ENCODE measurements at places on chromosomes 1 and 21.

GRCh38 chr21:37842163-37842919 lies 73.9 kb downstream of the KCNJ6 start:
- DNase-seq, result no peak

DNA sequence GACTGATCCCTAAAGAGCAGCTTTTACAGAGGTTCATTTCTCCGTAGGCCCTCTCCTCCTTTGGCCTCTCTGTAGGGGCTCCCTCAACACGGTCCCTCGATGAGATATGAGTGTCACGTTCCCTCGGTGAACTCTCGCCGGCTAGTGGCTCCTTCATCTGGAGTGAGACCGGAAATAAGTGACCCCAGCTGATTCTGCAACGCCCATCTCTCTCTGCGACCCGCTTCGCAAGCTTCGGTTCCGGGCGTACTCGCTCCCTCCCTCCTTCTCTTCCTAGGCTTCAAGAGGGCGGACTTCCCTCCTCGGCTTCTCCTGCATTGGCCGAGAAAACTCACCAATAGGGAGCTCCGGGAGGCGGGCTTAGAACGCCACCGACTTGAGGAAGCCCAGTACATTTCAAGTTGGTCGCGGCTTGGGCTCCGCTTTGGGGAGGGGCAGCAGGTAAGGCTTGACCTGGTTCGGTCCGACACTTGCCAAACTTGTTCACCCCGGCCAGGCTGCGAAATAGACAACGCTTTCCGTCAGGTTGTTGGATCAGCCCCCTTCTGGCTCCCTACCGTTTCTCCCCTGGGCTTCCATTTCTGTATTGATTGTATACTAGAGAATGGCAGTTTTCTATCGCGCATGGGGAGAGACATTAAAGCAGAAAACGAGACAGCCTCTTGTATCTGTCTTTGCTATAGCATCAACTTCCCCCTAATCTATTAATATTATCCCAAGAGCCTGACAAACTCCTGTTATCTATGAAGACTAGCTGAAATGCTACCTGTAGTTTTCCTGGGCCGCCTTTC lies at the start of the genes ANKRD34A and POLR3GL:
ANKRD34A (minus strand) TSS at position 248 of the 791 bp plus-strand sequence. CDS start 2,816 bp downstream, outside the sequence.
POLR3GL (plus strand) TSS at position 363 of the 791 bp plus-strand sequence. CDS start 10,176 bp downstream, outside the sequence.
- DNase-seq, result peak; percentile 85

DNA sequence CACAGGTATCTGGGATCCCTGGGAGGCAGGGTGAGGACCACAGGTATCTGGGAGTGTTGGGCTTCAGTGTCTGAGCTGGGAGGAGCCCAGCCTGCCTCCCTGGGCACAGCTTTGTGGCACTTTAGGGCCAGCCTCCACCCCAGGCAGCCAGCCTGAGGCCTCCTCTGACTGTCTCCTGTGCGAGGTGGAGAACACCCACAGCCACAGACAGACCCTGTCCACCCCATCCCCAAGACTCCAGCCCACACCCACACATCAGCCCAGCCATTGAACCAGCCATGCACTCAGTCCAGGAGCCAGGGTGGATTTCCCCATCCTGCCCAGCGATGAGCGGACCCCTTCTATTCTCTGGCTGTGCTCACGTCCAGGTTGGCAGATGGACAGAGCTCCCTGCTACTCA lies 21.8 kb upstream of the TNFRSF1B start:
- DNase-seq, result no peak

DNA sequence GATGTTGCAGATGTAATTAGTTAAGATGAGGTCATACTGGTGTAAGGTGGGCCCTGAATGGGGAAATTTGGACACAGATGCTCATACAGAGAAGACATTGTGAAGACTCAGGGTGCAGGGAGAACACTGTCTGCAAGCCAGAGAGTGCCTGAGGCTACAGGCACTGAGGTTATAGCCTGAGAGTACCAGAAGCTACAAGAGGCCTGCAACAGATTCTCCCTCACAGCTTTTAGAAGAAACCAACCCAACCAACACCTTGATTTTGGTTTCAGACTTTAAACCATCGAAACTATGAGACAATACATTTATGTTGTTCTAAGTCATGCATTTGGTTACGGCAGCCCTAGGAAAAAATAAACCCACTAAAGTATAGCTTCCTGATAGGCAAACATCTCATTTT lies 321.7 kb upstream of the USP25 start:
- no peak for DNase-seq

DNA sequence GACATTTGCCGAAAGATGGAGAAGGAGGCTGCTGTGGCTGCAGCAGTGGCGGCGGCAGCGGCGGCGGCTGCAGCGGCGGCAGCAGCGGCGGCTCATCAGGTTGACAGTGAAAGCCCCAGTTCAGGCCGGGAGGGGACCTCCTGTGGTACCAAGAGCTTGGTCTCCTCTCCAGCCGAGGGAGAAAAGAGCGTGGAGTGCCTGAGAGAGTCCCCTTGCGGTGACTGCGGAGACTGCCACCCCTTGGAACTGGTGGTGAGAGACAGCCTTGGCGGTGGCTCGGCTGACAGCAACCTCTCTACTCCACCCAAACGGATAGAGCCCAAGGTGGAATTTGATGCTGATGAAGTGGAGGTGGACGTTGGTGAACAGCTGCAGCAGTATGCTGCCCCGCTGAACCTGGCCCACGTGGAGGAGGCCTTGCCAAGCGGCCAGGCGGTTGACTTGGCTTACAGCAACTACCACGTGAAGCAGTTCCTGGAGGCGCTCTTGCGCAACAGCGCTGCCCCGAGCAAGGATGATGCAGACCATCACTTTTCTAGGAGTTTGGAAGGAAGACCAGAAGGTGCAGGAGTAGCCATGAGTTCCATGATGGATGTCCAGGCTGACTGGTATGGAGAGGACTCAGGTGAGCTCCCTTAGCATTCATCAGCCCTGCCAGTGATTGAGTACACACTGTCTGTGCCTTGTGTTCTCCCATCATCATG lies 6.3 kb downstream of the ZBTB8B start:
- DNase-seq, result no peak

DNA sequence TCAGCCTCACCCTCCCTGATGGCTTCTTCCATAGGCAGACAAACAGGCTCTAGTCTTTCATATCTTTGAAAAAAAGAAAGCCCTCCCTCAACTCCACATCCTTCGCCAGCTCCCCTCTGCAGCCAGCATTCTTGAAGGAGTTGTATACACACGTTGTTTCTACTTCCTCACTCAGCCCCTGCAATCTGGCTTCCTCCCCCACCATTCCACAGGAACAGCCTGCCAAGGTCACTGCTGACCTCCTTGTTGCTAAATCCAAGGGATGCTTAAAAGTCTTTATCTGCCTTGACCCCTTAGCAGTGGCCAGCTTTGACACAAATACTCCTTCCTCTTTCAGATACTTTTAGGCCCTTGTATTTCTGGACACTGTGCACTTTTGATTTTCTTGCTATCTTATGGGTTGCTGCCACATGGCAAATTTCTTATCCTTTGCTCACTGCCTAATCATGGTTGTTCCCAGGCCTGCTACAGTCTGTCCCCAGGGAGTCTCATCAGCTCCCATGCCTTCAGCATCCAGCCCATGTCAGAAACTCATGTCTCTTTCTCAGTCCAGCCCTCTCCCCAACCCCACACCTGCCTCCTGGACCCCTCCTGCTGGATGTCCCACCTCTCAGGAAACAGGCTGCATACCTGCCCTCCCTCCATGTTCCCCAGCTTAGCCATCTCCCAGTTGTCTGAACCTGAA lies 8.3 kb downstream of the FAM229A start:
- DNase-seq, result no peak

DNA sequence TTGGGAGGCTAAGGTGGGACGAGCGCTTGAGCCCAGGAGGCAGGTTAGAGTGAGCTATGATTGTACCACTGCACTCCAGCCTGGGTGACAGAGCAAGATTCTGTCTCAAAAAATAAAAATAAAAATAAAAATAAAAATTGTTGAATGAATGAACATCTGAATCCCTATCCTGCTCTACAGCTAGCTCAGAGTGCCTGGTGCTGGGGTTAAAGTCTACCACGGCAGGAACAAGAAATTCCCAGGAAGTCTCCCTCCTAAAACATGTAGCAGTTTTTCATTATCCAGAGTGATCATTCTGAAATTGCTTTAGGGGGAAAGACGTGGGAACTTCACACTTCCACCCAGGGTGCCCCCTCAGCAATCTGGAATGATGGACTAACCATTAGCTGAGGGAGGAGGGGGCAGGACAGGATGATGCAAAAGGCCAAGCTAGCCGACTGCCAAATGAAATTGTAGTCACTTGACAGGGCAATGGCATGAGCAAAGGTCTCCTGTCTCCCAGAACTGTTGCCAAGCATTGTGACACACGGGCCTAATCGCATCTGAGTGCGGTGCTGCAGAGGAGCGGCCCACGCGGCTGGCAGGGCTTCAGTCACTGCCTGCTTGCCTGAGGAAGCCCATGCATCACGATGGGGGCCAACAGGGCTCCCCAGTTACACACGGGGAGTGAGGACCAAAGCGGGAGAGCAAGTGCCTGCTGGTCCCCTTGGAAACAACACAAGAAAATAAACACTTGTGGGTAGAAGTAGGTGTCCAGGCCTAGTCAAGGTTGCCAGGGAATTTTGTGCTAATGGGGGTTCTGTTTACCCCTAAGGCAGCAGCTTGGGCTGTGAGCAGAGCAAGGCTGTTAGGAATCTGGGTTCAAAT lies 85.7 kb downstream of the NENF start:
- DNase-seq, result no peak

- DNase-seq, result no peak
Measured at GRCh38 chr1:243974451-243975292, 76.4 kb upstream of the ZBTB18 start.

- DNase-seq, result no peak
Measured at GRCh38 chr1:2543543-2544092, 12.6 kb upstream of the TNFRSF14 start.

DNA sequence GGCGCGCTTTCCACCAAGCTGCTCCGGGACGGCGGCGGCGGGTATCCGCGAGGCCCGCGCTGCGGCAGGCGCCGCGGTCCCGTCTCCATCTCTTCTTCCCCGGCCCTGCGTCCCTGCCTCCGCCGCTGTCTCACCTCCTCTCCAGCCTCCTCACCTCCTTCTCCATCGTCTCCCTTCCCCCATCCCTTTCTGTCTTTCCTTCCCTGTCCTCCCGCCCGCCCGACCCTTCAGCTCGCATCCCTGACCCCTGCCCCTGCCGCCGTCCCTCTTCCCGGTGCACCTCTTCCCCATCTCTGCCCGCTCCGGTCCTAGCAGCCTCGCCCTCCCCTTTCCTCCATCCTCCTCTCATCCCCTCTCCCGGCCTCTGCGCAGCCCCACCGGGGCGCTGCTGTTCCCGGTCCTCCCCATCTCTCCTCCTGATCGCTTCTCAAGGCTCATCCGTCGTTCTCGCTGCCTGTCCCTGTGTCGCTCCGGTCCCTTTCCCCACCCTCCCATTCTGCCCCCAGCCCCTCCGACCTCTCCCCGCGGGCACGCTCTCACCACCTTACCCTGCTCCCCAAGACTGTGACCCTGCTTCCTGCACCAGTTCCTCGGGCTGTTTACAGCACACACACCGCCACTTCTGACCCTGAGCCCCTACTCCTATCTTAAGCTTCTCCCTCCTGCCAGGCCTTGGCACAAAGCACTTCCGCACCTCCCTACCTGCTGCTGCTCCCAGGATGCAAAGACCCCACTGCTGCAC lies 760 bp upstream of the NPHP4 start:
- DNase-seq, result no peak

- DNase-seq, result no peak
Measured at GRCh38 chr1:178371235-178371634, 125.5 kb downstream of the CLEC20A start.

GRCh38 chr1:156502894-156503697 lies 2.5 kb upstream of the MEF2D start:
- peak; percentile 81 for DNase-seq

DNA sequence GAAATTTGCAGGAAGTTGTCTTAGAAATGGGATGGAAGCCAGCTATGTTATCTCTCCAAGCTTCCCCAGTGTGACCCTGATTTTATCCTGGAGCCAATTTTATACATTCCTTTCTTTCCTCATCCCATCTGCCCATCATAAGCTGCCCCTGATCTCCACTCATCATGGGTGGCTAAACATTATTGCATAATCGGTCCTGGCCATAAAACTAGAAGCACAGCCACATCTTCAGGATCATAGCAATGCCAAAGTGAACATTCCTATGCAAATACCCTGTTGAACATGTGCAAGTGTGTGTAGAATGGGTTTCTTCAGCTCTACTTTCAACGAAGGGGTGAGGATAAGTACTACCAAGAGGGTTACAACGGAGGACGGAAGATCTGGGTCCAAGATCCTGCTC lies 50.6 kb upstream of the COG2 start:
- no peak for DNase-seq

- DNase-seq, result no peak
Measured at GRCh38 chr1:10877894-10878293, 81.4 kb upstream of the CASZ1 start.

DNA sequence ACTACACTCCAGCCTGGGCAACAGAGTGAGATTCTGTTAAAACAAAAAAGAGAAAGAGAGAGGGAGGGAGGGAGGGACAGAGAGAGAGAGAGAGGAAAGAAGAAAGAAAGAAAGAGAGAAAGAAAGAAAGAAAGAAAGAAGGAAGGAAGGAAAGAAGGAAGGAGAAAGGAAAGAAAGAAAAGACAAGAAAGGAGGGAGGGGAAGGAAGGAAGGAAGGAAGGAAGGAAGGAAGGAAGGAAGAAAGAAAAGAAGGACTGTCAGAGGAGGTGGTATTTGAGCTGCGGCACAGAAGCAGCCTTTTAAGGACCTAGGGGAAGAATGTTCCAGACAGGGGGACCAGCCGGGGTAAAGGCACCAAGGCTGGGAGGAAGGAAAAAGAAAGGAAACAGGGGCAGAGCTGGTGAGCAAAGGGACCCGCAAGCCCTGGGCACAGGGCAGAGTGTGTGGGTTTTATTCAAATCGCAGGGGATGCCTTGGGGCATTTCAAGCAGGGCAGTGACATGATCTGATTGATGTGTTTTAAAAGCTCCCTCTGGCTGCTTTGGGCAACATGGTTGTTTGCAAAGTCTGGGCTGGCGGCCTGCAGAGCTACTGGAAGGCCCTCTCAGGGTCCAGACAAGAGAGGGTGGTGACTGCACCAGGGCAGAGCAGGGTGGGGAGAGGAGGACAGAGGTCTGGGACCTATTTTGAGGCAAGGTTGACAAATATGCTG lies 176.9 kb upstream of the VAMP3 start:
- no peak for DNase-seq
